ENCODE measurements at places on chromosomes 5 and 9. TPM values are rescaled to one million over a fixed set of nuclear protein-coding genes. Genes with fewer than 3 reads are reported as not detected.

GRCh38 chr9:104779334-104779733, 15.4 kb downstream of the NIPSNAP3B start:
- DNase-seq, result no peak

- no peak for DNase-seq
Measured at GRCh38 chr5:139646111-139646510, 2.0 kb upstream of the CXXC5 start.

GRCh38 chr5:120803282-120803681, 339.2 kb downstream of the PRR16 start:
- no peak for DNase-seq

DNA sequence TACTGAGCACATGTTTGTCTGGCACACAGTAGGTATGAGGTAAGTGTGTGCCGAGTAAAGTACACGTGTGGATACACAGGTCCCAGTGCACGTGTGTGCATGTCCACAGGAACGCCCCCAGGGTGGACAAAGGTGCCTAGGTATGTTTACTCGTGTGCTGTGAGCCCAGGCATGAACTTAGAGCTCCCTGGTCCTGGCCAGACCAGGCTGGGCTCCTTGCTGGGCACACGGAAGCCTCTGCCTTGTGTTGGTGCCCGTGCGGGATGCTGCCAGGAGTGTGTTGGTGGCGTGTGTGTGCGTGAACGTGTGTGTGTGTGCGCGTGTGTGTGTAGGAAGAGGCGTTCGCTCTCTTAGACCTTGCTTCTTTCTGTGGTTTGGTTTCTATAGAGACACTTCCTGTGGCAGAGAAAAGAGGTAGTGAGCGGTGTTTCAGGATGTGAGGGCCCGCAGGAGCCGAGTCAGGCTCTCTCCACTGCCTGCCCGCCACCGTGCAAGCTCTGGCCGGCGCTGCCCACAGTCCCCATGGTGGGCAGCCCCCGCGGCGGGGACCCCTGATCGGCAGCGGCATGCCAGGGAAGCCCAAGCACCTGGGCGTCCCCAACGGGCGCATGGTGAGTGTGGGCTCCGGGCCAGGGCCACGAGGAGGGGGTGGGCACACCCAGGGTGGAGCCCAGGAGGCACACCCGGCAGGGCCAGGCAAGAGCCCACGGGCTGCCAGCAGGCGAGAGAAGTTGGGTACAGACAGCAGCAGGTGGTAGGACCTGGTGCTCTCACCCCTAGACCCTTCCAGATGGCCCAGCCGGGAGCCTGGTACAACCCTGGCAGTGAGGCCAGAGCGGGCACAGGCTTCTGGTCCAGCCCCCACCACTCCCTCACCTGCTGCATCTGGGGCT, at the start of gene RGS14:
TSS of gene RGS14 (plus strand) at position 466 of the 893 bp plus-strand sequence. CDS start at position 567, 101 bp downstream.
- DNase-seq, result no peak

- no peak for DNase-seq
Measured at GRCh38 chr5:143229896-143230675, 173.4 kb downstream of the NR3C1 start.

The RASGEF1C gene
- polyA plus RNA-seq, result 0.86 TPM

The NR4A3 gene
- polyA plus RNA-seq, result 0.32 TPM

The NPDC1 gene
- 38.5 TPM for polyA plus RNA-seq

Data from renal pelvis (tissue), 12 donors.